ENCODE measurements at places on chromosomes 4 and X. TPM values are rescaled to one million over a fixed set of nuclear protein-coding genes. Genes with fewer than 3 reads are reported as not detected.

DNA sequence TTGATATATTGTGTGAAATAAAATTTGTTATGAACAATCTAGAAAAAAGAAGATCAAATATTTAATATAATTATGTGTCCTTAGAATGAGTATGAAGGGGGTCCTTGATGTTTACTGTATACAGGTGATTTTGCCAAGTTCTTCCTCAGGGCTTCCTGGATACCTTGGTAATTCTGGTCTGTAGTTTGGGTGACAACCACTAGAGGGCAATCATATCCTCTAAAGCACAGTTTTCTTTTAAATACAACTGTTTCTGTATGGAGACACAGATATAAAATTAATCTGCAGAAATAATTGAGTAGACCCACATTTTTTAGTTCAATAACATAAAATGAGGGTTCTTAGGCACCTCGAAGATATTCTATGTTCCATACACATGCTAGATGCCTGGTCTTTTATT is 157.7 kb downstream of the SPANXN1 start:
- DNase-seq: no peak
- no peaks in the 10 kb centered on the region for H3K27me3 ChIP-seq
- H3K4me1 ChIP-seq: no peaks in the 10 kb centered on the region

DNA sequence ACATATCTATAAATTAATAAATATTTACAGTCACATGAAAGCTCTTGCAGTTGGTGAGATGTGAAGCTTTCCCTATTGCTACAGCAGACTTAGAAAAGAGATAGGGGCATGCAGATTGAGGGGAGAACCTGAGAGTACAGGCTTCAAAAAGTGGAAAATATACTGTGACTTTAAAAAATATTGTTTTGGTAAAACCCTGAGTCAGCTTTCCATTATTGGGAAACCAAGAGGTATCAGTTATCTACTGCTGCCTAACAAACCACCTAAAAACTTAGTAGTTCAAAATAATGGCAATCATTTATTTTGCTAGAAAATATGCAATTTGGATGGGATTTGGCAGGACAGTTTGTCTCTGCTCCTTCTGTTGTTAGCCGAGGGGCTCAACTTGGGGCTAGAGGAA is 38.3 kb downstream of the LANCL3 start:
- H3K4me3 ChIP-seq: no peak overlapping the region
- H3K27me3 ChIP-seq: no peaks in the 10 kb centered on the region
- no peaks in the 10 kb centered on the region for H3K36me3 ChIP-seq
- DNase-seq: no peak
- no peaks in the 10 kb centered on the region for H3K4me1 ChIP-seq
- H3K27ac ChIP-seq: no peak overlapping the region

DNA sequence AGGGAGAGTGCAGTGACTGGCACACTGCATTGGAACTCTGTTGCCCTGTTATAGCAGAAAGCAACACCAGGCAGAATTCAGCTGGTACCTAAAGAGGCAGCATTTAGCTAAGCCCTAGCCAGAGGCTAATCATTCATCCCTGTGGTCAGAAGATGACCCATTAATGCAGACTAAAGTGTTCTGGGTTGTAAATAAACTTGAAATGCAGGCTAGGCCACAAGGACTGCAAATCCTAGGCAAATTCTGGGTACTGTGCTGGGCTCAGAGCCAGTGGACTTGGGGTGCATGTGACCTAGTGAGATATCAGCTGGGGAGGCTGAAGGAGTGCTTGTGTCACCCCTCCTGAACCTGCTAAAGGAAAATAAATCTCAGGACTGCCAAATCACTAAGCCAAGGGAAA is 91.2 kb downstream of the LPAR4 start:
- no peaks in the 10 kb centered on the region for H3K27me3 ChIP-seq
- H3K4me1 ChIP-seq: no peaks in the 10 kb centered on the region
- no peak for DNase-seq
- no peak overlapping the region for H3K27ac ChIP-seq

DNA sequence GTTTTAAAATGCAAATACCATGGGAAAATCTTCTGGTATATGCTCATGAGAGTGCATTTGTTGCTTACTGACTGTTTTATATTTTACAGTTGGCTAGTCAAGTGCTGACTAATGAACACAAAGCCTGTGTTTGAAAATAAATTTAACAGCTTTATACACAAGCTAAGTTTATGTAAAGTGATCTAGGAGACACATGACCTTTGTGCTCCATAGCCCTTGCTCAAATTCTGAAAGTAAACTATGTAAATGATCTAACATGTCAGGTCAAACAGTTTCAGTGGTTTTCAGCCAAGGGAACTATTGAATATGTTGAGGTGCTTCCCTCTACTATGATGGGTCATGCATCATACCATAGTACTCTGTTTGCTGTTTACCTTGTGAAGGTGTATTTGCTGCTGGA is 36.7 kb downstream of the DIAPH2 start:
- H3K27ac ChIP-seq: no peak overlapping the region
- H3K27me3 ChIP-seq: no peaks in the 10 kb centered on the region
- H3K4me1 ChIP-seq: no peaks in the 10 kb centered on the region
- H3K36me3 ChIP-seq: peaks cover 3% of the 10 kb centered on the region
- H3K4me3 ChIP-seq: no peak overlapping the region
- no peak for DNase-seq

DNA sequence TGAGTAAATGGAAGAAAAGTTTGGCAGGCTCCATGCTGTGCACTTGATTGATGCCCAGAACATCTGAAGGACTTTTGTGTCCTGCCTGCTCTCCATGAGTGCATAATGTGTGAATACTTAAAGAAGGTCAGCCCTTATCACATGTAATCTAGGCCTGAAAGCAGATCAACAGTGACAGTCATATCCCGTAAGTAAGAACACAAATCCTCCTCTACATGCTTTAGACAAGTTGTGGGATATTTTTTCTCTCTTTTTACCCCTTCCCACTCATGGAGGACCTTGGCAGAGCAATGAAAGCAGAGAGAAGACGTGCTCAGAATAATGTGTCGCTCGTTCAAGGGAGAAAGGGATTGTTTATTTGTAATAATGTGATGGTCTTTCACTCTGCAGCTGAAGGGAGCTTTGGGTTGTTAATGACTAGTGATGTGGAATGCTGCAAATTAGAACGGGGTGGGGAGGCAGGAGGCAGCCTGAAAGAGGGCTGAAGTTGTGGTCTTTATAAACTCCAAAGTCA is 286.6 kb downstream of the BMPR1B start:
- no peaks in the 10 kb centered on the region for H3K27me3 ChIP-seq
- H3K36me3 ChIP-seq: no peaks in the 10 kb centered on the region
- DNase-seq: no peak

- DNase-seq: no peak
- H3K4me3 ChIP-seq: no peak overlapping the region
- H3K4me1 ChIP-seq: no peaks in the 10 kb centered on the region
- H3K36me3 ChIP-seq: no peaks in the 10 kb centered on the region
- no peak overlapping the region for H3K27ac ChIP-seq
These were observed 67.4 kb downstream of the DMP1 start for GRCh38 chr4:87717276-87718031.

The PNMA5 gene
- total RNA-seq: 0.10 TPM

Data from activated CD4-positive, alpha-beta memory T cell treated with anti-CD3 and anti-CD28 coated beads for 36 hours (primary cell).